COR-L47 (cell line): ENCODE measurements at places on chromosomes 16 and 17.

DNA sequence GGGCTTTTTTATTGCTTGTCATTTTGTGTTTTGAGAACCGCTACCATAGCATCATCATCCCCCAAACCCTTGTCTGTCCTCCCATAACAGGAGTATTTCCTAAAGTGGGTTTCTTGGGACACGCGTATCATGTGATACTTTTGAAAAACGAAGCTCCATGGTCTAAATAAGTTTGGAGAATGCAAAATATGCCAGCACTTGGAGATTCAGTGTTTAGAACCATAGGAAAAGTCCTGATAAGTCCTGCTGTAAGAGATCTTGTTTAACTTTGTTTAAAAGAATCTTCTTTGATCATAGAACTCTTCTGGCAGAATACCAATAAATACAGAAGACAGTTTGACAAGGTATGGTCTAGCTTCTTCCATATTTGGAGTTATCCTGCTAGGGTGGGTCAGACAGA, 59.3 kb downstream of the NKD1 start:
- no peak for DNase-seq

DNA sequence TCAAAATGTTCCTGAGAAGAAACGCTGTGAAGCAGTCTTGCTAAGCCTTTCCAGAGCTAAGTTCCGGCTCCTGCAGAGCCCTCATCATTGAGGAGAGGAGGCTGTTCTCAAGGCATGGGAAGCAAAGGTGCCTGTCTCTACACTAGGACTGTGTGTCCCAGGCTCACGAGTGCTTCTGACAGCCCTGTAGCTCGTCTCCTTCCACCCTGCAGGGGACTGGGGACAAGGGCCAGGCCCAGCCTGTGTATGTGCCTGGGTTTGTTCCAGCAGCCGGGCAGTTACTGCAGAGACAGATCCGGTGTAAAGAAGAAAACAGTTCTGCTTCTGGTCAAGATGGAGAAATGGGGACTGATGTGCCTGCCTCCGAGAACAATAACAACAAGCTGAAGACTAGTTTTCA, 156.0 kb downstream of the ENGASE start:
- no peak for DNase-seq

GRCh38 chr17:31411707-31412285, 20.3 kb downstream of the RAB11FIP4 start:
- DNase-seq, result no peak

DNA sequence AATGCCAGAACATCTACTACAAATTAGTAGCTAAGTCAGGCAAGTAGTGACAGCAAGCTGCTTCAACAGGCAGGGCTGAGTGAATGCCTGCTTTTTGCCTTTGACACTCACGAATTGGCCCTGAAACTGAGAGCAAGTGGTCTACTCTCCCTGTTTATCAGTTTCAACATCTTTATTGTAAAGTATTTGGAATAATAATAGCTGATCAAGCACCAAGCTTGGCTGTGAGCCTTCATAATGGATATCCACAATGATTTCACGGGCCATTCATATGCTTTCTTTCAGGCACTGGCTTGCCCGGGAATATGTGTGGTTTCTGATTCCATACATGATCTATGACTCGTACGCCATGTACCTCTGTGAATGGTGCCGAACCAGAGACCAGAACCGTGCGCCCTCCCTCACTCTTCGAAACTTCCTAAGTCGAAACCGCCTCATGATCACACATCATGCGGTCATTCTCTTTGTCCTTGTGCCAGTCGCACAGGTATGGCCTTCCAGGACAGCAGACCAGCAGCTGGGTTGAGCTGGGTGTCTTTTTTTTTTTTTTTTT, 5.2 kb downstream of the TLCD3A start:
- no peak for DNase-seq
